ENCODE measurements at places on chromosomes 13 and 19.
A peak's percentile ranks its signal among the peaks of the same experiment; 100 is the strongest.

GRCh38 chr19:43872547-43873336 lies 45.6 kb downstream of the ZNF283 start:
- H3K36me3 ChIP-seq, result no peaks in the 10 kb centered on the region
- no peaks in the 10 kb centered on the region for H3K4me1 ChIP-seq
- no peak overlapping the region for H3K4me3 ChIP-seq
- peak; percentile 52 for DNase-seq
- no peaks in the 10 kb centered on the region for H3K27me3 ChIP-seq
- H3K27ac ChIP-seq, result no peak overlapping the region

- no peaks in the 10 kb centered on the region for H3K27me3 ChIP-seq
- no peaks in the 10 kb centered on the region for H3K36me3 ChIP-seq
- no peak overlapping the region for H3K27ac ChIP-seq
Observed at GRCh38 chr13:52366291-52366690, 39.7 kb downstream of the THSD1 start.

- H3K36me3 ChIP-seq, result no peaks in the 10 kb centered on the region
- H3K27ac ChIP-seq, result peak overlapping the region; percentile 72
- peak overlapping the region; percentile 28 for H3K4me3 ChIP-seq
Observed at GRCh38 chr13:30743319-30744055, 8.1 kb downstream of the ALOX5AP start.

- DNase-seq, result no peak
- H3K4me3 ChIP-seq, result no peak overlapping the region
- no peaks in the 10 kb centered on the region for H3K36me3 ChIP-seq
- no peaks in the 10 kb centered on the region for H3K27me3 ChIP-seq
Observed at GRCh38 chr13:98184792-98185191, 7.7 kb upstream of the RNF113B start.

DNA sequence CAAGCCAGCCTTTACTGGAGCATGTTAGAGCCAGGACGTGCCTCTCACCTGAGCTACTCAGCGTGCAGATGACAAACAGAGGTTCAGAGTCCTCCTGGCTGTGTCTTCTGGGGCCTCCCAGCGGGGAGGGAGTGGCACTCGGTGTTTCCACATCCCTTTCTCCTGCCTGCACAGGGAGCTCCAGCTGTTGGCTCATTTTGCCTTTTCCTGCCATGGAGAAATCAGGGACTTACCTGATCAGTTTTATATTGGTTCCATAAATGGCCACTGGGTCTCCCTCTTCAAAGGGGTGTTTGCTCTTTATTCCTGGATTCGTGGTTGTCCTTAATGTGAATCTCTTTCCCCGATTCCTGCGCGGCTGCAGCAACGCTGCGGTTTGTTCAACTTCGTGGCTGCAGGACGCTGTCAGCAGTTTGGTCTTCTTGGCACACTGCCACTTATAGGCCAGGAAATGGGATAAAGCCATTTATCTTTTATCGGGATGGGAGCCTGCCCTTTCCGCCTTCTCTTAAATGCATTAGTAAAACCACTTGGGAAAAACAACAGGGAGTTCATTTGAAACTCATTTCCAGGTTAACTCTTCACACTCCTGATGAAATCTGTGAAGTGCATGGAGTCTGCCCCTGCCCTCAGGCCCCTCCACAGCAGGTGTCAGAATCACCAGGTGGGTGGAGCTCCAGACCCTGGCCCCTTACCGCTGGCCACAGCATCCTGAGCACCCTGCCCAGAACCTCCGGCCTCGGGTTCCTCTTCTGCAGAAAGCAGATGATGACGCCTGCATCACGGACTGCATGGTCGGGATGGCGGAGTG lies 39.8 kb upstream of the MCF2L start:
- H3K4me1 ChIP-seq, result 0 out of 2 replicates have a peak, but pooled peaks cover 3% of the 10 kb centered on the region
- H3K36me3 ChIP-seq, result no peaks in the 10 kb centered on the region
- H3K27ac ChIP-seq, result no peak overlapping the region

GRCh38 chr13:25232937-25233515 lies 54.3 kb downstream of the MTMR6 start:
- DNase-seq, result no peak
- H3K27ac ChIP-seq, result no peak overlapping the region
- H3K4me1 ChIP-seq, result no peaks in the 10 kb centered on the region
- H3K36me3 ChIP-seq, result no peaks in the 10 kb centered on the region

- H3K27ac ChIP-seq, result no peak within 1 kb of the TSS
- no peaks in the 10 kb centered on the region for H3K4me1 ChIP-seq
- DNase-seq, result peak; percentile 58
- H3K4me3 ChIP-seq, result no peak within 1 kb of the TSS
- no peaks in the 10 kb centered on the region for H3K36me3 ChIP-seq
Observed at GRCh38 chr19:14674764-14675163, at the start of gene ADGRE3. Gene ADGRE3, minus strand, starts transcription at chr19:14674844. Its CDS starts 74 bp downstream, at chr19:14674770.

DNA sequence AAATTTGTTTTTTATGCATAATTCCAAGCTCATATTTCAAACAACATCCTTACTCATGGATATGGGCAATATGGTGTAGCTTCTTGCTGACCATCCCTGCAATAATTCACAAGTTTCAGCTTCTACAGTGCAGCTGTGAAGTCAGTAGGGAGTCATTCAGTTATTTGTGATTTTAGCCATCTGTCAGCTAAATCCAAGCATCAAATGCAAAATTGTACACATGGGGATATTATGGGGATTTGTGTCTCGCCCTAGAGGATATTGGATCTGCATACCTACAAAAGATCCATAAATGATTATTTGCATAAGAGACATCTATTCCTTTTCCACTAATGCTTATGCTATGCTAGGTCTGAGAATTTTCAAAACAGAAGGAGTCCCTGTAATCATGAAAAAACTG lies 217.9 kb upstream of the SLITRK5 start:
- no peak for DNase-seq
- no peak overlapping the region for H3K4me3 ChIP-seq
- no peak overlapping the region for H3K27ac ChIP-seq
- H3K4me1 ChIP-seq, result no peaks in the 10 kb centered on the region

DNA sequence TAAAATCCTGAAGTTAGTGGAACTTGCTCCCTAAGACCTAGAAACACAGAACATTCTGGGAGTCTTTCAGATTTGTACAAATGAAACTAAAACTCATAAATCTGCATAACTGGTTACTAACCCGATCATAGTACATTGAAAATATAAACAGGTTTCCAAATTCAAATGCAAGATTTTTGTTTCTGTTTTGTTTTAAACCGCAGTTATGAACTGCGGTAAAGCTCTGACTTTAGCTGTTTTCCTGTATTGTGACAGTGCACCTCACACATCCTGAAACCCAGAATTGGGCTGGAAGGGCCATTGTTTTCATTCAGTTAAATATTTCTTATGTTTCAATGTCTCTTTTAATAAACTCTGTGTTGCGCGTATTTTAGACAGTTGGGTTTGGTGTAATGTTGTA lies 204.7 kb downstream of the SHISA2 start:
- no peaks in the 10 kb centered on the region for H3K36me3 ChIP-seq
- no peak overlapping the region for H3K27ac ChIP-seq
- H3K4me3 ChIP-seq, result no peak overlapping the region
- DNase-seq, result no peak

DNA sequence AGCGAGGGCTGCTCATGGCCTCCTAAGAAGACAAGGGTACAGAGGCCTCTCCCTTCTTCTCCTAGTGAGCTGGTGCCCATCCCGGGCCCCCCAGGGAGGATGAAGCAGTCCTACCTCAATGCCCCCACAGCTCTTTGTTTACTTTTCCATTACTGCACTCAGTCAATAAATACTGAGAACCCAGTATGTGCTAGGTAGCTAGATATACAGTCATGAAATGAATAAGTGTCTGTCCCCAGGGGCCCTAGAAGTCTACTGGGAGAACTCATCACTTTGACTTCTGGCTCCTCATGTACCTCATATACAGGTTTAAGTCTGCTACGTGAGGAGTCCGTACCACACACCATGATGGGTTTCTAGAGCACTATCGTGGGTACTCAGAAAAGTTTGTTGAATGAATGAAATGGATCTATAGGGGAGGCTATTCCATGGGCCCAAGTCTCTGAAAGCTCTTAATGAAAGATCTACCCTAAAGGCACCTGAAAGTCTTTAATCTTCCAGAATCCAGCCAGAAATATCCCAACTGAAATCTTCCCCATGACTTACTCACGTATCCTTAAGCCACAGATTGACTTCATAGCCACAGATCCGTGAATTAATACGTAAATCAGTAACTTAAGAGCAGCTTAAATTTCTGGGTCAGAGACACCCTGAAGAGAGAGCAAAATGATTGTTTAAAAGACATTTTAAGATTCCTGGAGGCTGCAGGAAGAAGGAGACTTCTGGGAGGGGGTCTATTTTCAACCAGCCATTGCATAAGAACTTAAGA lies 51.6 kb upstream of the POMP start:
- no peak overlapping the region for H3K4me3 ChIP-seq
- no peaks in the 10 kb centered on the region for H3K4me1 ChIP-seq
- peaks cover 41% of the 10 kb centered on the region for H3K27me3 ChIP-seq

DNA sequence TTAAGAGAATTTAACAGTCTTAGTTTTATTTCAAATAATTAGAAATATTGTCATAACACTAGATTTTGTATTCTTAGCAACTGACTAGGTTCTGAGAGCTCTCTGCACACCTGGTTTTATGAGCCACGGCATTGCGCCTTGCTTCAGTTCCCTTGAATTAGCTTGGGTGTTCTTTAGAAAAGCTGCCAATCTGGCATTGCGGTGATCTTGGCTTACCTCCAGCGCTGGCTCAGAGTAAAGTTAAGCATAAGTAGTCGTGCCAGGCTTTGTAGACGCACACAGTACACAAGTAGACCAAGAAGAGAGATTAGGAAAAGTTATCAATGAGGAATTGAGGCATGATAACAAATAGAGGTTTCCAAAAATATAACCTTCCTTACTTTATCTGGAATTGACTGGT lies 45.7 kb downstream of the TPP2 start:
- H3K4me3 ChIP-seq, result no peak overlapping the region
- no peaks in the 10 kb centered on the region for H3K4me1 ChIP-seq
- no peak for DNase-seq
- H3K27ac ChIP-seq, result no peak overlapping the region
- peaks cover 20% of the 10 kb centered on the region for H3K36me3 ChIP-seq
- no peaks in the 10 kb centered on the region for H3K27me3 ChIP-seq

Data from PC-9 (cell line).